ENCODE measurements at places on chromosomes 7 and 10.

DNA sequence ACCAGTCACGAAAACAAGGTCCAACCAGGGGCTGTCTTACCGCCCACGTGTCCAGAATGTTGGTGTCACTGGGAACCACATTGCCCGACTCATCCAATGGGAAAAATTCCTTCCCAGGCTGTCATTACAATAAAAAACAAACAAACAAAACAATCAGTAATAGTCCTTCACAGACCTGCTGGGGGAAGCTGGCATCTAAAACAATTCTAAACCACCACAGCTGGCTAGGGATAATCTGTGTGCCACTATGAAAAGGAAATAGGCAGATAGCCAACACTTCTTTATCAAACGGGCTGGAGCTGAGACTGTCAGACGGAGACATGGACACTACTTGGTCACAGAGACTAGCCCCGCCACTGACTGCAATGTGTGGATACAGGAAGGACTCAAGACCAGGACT, 9.2 kb downstream of the AKR1B1 start:
- no peak for DNase-seq

GRCh38 chr10:60236869-60237524, 152.7 kb downstream of the ANK3 start:
- DNase-seq = no peak

DNA sequence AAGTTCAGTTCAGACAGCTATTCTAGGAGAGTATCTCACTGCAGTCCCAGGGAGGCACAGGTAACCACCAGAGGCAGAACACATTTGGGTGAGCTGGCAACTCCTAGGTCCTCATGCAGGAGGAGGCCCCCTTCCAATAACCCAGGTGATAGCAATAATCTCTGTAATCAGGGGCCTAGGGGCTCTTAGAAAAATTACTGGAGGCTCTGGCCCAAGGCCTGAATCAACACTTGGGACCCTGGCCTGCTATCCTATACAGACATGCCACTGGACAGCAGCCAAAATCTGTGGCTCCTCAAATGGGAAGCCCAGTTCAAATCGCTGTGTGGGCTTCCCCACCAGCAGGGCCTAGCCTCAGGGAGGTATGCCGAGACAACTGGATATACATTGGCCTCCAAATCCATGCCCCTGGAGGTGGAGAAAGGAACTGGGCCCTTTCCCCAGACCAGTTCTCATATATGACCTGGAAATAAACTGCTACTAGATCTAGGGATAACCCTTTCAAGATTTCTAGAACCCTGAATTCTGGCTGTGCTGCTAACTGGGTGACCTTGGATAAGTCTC, 1.6 kb downstream of the AVPI1 start:
- no peak for DNase-seq

- no peak for DNase-seq
These were observed 347.0 kb downstream of the GPAM start for GRCh38 chr10:111836571-111836970.

DNA sequence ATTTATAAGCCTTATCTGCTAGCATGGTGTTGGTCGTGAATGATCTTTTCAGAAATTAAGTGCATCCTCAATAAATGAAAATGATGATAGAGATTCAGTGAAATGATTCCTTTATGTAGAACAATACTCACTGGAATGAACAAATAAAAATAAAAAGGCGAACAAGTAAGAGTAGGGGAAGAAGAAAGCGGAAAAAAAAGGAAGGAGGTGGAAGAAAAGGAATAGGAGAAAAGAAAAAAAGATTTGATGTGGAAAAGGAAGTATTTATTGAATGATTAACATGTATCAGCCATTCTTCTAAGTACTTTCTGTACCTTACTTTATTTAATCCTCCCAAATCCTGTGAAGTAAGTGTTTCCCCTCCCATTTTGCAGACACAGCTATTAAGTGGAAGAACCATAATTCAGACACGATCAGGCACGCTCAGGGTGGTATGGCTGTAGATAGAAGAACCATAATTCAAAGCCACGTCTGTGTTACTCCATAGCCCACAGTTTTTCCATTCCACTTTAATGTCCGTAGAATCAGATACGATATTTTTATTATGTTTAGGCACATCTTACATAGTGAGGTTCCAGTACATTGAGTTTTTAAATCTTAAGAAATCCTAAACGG, 156.2 kb upstream of the LAMB4 start:
- no peak for DNase-seq

- DNase-seq = no peak
These were observed 93.9 kb downstream of the DNAH11 start for GRCh38 chr7:21636694-21637093.

- DNase-seq = no peak
These were observed 27.2 kb downstream of the GARIN1A start for GRCh38 chr7:128699196-128699712.

DNA sequence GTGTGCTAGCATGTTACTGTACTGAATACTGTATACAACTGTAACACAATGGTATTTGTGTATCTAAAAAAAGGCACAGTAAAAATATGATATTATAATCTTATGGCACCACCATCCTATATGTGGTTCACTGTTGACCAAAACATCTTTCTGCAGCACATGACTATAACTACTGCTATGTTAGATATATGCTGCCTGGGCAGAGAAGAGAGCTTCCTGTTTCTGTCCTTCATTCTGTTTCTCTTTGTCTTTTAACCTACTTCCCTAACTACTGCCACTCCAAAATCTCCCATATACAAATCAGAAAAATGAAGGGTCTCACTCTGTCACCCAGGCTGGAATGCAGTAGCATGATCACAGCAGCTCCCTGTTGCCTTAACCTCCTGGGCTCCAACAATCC, 8.8 kb upstream of the FGL2 start:
- no peak for DNase-seq

DNA sequence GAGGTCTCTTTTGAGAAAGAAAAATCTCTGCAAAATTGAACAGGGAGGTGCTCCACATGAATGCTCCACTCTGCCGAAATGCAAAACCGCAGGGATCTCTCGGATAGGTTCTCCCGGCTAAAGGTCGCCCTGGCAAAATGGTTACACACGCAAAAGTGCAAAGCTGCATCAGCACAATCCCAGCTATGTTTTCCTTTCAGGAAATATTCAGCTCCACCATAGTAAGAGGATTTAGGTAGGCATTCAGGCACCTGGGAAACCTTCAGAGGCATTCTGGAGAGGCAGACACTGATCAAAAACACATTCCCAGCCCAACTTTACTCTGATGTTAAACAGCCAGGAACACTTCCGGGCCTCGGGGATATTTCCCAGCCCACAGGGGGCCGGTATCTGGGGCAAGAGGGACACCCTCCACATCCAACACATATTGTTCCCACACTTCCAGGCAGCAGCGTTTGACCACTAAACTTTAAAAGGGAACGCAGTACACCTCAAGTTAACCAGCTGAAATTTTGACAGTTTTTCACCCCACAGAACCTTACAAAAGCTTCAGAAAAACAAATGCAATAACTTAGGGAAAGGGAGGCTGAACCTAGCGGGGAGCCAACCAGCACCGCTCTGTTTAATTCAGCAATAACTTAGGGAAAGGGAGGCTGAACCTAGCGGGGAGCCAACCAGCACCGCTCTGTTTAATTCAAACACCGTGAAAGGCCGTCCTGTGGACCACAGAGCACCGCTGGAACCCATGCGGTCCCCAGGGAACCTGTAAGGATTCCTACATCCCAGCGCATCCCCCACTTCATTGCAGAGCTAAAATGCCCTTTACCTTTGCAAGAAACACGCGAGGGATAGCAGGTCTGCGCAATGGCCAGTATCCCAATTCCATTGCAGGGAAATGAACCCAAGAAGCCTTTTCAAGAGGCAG, 45.9 kb downstream of the TNS3 start:
- DNase-seq = no peak

GRCh38 chr7:2008936-2009540, 223.7 kb downstream of the MAD1L1 start:
- no peak for DNase-seq

DNA sequence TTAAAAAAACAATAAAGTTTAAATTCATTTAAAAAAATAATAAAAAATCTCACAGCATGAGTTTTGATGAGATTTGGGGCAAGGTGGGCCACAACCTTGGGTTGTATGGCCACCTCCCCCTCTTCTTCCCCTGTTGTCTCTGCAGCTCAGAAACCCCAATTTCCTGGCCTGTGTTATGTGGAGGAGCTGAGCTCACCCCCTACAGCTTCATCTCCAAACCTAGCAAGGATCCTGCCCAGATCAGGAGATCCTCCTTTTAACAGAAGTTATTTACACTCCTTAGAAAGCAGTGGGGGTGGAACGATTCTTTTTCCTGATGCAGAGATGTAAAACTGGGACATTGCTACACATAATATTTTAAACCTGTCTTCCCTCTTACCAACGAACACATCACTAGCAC, 6.9 kb upstream of the SH2D4B start:
- DNase-seq = no peak

- DNase-seq = no peak
These were observed 5.7 kb upstream of the SMKR1 start for GRCh38 chr7:129496653-129497052.

DNA sequence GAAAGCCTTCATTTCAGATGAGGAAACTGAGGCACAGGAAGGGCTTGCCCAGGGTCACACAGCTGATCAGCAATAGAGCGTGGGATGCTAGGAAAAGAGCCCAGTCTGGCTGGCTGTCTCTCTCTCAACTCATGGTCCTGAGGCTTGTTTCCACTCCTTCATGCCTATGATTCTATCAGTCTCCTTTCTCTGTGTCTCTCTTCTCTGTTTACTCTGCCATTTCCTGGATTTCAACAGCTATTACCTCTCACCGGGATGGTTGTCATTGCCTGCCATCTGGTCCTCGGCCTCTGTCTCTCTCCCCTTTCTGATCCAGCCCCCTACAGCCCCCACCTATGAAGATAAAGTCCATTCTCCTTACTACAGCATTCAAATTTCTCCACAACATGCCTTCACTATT, 93.3 kb upstream of the AGBL3 start:
- DNase-seq = no peak
